ENCODE measurements at places on chromosomes 5 and 9.

DNA sequence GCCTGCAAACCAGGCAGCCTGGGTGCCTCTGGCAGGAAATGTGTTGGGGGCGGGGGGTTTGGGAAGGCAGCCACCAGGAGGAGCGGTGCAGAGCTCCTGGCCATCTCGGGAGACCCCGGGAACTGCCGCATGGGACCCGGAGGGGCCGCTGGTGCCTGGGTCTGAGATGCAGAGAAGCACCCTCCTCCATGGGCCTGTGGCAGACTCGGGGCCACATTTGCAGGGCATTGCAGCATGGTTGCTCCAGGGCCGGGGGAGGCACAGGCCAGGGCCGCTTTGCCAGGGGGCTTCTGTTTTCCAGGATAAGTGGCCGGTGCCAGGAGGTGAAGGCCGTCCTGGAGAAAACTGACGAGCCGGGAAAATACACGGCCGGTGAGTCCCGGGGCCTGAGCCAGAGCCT is 1.7 kb downstream of the LCN1 start:
- no peak for DNase-seq

DNA sequence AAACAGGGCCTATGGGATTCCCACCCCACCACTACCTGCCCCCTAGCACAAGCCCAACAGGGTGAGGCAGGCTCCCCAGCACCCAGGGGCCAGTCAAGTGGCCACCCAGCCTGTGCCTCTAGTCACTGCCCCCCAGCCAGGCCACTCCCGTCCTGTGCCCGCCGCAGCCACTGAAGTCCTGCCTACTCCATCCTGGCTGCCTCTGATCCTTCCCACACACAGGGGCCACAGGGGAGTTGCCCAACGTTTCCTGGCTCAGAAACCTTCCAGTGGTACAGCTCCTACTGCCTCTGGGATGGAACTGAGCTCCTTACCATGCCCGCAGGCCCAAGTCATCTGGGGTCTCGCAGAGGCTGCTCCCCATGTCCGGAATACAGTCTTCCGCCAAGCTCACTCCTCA is 70.2 kb upstream of the STXBP1 start:
- no peak for DNase-seq

DNA sequence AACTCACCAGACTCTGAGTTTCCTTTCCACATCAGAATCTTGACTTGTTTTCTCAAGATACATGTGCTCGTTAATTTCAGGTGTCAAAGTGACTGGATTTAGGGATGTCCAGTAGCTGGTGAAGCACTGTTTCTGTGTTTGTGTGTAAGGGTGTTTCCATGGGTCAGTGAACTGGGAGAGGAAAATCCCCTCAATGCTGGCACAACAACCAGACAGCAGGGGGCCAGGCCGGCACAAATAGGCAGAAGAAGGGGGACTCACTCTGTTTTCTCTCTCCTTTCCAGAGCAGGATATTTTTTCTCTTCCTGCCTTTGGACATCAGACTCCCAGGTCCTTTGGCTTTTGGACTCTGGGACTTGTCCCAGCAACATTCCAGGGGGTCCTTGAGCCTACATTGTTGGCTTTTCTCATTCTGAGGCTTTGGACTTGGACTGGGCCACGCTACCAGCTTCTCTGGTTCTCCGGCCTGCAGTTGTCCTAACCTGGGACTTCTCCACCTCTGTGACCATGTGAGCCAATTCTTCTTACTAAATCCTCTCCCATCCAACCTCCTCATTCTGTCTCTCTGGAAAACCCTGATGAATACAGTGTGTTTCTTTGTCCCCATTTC is 144.0 kb downstream of the CAAP1 start:
- no peak for DNase-seq

DNA sequence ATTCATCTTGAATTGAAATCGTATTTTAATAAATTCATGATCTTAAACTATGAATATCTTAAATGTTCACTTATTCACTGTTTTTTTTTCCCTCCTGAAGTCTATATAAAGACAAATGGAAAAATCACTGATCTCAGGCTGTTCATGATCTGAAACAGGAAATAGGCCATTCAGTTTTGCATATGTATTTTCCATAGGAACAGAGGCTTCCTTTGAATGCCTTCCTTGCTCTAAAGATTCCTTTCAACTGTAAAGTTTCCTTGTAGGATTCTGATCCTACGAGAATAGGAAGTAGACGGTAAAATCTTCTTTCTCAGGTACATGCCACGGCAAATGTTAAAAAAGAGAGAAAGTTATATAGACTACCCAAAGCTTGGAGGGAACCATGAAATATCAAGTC is 194.4 kb upstream of the PPP1R2B start:
- no peak for DNase-seq

DNA sequence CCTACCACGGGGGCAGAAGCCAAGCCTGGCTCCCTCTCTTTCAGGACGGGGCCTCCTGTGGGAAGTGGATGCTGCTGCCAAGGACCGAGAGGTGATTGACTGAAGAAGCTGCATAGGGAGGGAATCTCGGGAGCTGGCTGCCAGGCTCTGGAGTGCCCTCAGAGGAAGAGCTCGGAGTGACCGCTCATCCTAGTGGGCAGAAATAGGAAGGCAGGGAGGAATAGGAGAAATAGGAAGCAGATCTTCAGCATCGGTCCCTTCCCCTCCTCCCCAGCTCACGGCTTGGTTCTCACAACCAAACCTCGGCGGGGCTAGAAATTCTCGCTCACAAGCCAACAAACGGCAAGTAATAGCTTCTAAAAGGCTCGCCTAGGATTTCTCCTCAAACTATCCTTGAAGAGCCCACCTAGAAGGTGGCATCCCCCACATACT is 159.9 kb upstream of the RAI14 start:
- DNase-seq: no peak

DNA sequence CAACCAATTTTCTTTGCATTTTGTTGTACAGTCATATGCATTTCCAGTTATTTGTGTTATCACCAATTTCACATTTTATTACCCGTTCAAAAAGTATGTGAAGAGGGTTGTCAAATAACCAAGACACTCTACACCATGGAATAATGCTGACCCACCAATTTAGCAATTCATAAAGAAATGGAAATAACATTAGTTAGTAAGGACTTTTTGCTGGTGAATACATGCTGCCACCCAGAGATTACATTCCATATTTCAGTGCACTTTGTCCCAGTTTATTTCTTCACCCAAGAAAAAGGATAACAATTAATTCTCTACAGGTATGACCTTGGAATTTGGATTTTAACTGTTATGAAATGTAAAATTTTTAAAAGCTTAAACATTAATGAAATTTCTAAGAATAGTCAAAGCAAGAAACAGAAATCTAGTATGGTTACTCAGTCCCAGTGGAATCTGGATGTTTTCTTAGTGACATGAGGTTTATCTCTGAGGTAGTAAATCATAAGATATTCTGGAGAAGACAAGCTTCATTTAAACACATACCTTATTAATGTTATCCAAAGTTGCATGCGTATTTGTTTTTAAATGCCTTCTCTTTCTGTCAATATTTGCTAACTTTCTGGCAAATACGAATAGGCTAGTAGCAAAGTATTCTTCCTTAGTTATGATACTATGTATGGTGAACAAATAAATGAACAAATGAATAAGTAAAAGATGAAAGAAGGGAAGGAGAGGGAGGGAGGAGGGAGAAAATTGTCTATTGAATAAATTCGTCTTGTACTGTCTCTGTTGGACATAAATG is 100.6 kb downstream of the CETN3 start:
- no peak for DNase-seq

- no peak for DNase-seq
Observed at GRCh38 chr5:178983728-178984127, 11.4 kb downstream of the GRM6 start.

DNA sequence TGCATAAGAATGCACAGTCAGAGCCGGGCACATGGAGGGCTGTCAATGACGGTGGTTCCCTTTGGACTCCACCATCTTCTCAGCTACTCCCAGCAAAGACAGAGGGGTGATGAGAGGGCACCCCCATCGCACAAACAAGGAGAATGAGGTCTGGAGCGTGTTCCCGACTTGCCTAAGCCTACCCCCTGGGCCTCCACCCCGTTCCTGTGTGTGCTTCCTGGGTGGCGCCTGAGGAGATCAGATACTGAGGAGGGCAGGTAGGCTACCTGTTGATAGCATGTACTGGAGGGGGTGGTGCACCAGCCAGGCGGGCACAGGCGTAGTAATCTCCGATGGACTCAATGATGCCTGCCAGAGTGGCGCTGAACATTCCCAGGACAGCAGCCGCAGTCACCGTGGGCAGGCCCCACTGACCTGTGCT is 4.1 kb downstream of the SLC23A1 start:
- DNase-seq: no peak
